ENCODE measurements at places on chromosomes 5 and 9.

DNA sequence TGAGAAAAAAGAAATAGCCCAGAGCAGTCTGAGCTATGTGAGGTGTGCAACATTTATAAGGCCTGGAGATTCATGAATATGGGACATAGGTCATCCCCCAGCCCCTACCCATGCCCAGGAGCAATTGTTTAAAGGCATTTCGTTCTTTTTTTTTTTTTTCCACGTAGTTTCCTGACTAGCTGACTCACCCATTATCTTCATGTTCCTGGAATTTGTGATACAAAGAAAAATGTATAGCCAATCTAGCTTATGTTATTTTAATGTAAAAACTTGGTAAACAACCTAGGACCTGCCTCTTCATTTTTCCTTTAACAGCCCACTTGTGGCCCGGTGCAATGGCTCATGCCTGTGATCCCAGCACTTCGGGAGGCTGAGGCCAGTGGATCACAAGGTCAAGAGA lies 81.3 kb downstream of the OSTF1 start:
- no peak for DNase-seq

DNA sequence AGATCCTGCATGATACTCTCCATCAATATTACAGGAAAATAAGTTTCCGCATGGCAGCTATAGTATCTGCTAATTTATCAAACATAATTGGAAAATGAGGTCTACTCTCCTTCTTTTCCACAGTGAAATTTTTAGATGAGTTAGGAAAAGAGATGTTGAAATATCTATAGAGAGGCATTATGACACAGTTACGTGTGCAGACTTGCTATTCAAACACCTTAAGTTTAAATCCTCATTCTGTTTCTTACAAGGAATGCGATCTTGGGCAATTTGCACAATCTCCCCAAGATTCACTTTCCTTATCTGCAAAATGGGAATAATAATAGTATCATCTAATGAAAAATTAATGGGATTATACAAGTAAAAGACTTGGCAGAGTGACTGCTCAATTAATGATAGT lies 91.7 kb upstream of the SLCO6A1 start:
- no peak for DNase-seq

DNA sequence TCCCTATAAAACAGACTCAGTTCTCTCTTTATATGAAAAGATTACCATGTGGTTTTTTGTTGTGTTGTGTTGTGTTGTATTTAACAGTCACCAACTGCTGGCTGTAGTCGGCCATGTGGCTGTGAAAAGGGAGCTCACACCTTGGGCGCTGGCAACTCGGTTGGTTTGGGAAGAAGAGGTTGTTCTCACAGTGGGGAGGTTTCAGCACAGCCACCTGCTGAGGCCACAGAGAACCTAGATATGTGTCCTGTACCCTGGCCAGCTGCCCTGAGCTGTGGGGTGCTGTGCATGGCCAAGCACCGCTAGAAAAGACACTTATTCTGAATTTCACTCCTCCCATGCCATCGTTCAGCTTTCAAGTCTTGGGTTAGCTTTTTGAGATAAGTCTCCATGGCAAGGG lies 58.8 kb downstream of the SYK start:
- no peak for DNase-seq

- DNase-seq: no peak
Observed at GRCh38 chr5:2293906-2294305, 411.2 kb upstream of the IRX4 start.

DNA sequence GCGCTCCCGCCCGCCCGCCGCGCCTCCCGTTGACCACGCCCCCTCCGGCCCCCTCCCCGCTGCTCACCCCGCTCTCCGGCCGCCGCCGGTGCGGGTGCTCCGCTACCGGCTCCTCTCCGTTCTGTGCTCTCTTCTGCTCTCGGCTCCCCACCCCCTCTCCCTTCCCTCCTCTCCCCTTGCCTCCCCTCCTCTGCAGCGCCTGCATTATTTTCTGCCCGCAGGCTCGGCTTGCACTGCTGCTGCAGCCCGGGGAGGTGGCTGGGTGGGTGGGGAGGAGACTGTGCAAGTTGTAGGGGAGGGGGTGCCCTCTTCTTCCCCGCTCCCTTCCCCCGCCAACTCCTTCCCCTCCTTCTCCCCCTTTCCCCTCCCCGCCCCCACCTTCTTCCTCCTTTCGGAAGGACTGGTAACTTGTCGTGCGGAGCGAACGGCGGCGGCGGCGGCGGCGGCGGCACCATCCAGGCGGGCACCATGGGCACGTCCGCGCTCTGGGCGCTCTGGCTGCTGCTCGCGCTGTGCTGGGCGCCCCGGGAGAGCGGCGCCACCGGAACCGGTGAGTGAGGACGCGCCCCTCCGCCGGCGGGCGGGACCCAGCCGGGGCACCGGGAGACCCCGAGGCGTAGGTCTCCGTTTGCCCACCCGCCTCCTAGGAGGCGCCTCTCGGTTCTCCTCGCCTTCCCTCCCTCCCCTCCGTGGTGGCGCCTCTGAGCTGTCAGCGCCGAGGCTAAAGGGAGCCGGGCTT lies at the start of gene VLDLR:
Gene VLDLR (plus strand): TSS at position 66 of the 739 bp plus-strand sequence. CDS start 403 bp downstream, at position 469.
- DNase-seq: peak; percentile 36

- DNase-seq: no peak
Observed at GRCh38 chr5:142772446-142773293, 2.5 kb downstream of the ARHGAP26 start.

DNA sequence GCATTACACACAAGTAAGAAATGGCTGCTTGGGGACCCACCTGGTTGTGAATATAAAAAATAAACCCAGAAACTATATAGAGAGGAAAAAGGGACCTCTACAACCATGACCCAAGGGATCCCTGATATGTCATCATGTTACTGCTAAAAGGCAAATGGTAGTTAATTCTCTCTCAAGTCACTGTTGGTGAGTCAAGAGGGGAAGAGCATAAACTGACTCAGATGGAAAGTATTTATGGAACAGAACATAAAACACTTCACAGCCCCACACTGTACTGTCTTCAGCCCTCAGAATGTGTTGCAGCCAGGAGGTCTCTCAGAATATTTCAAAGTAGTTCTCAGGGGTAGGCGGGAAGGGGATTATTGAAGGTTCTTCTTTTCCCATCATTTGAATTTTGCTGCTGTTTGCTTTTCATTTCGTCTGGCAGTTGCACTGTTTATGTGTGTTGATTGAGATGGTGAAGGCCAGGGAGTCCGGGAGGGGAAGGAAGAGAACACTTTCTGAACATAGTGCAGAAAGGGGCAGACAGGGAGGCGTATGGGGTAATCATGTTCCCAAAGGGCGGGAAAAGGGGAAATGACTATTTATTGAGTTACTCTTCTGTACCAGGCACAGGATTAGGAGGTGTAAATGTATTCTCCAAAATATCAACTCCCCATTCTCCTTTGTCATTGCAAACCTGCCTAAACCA lies 85.5 kb downstream of the TEK start:
- DNase-seq: peak; percentile 47

GRCh38 chr9:82991671-82992070 lies 71.3 kb downstream of the RASEF start:
- no peak for DNase-seq

DNA sequence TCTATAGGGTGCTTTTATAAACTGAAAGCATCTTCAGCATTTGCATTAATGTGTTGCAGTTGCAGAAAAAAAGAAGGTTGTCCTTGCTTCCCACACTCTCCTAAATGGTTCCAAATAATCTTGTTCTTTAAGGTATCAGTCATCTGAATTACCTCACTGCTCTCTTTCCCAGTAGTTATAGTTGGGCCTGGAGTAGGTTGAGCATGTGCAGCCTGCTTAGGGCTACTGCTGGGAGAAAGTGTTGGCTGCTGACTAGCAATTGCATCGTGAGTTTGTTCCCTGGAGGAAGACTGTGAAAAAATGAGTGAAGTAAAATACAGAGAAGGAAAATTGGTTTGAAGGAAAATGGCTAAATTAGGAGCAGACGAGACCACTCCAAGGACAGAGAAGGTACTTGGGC lies 74.5 kb downstream of the PRR16 start:
- no peak for DNase-seq

DNA sequence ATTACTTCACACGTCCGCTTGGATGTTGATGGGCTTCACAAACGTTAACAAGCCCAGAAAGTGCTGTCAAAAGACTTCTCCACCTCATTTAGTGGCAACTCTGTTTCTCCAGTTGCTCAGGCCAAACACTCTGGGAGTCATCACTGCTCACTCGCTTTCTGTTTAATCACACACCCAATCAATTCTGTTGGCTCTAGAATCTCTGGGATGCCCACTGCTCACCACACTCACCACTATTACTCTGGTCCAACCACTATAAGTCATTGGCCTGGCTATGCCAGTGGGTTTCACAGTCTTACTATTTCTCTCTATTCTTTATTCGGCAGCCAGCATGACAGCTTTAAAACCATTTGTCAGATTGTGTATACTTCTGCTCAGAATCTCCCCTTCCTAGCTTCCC lies 163.5 kb downstream of the KDM4C start:
- no peak for DNase-seq

DNA sequence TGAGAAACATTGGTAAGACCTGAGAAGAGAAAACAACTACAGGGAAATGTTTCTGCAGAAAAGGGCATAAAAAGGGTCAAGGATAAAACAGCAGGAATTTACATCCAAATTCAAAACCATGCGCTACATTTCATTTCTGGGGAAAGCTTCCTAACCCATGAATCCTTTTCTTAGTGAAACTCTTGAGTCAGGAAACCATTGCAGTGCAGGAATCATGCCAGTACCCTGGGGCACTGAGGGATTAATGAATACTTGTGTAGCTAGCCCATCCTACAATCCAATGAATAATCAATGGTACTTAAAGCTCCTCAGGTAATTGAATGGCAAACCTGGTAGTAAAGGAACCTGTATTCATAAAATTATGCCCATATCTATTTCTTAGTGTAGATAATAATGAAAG lies 580.5 kb downstream of the TLE1 start:
- no peak for DNase-seq

DNA sequence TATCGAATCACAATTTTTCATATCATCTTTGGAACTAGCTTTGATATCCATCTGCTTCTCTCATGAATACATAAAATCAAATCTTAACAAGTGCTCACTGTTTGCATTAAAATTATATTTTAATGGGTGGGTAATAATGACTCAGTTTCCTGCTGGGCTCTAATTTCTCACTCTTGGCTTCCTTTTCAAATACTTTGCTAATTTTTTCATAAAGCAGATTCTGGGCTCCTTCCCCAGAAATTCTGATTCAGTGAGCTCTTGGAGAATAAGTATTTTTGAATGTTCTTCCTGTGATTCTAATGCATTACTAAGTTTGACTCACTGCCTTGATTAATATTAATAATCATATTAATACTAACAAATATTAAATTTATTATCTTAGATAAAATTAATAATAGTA lies 48.9 kb downstream of the YIPF5 start:
- DNase-seq: no peak

DNA sequence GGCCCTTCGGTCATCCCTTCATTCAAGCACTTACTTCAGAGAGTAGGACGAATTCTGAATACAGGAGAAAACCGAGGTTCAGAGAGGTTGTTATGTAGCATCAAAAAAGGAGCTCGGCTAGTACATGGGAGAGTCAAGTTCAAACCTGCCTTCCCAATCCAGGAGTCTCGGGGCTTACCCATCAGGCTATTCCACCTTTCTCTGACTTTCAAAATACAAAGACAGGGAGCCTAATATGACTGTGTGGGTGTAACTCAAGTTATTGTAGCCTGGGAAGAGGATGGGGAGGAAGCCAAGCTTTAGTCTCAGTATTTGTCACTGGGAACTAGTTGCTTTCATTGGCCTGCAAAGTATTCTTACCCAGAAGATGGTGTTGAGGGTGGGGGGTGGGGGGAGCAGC lies 274.8 kb upstream of the PANK3 start:
- DNase-seq: no peak

- DNase-seq: no peak
Observed at GRCh38 chr5:10600626-10601245, 36.9 kb downstream of the ANKRD33B start.

GRCh38 chr5:24320643-24321042 lies 324.1 kb downstream of the CDH10 start:
- no peak for DNase-seq

DNA sequence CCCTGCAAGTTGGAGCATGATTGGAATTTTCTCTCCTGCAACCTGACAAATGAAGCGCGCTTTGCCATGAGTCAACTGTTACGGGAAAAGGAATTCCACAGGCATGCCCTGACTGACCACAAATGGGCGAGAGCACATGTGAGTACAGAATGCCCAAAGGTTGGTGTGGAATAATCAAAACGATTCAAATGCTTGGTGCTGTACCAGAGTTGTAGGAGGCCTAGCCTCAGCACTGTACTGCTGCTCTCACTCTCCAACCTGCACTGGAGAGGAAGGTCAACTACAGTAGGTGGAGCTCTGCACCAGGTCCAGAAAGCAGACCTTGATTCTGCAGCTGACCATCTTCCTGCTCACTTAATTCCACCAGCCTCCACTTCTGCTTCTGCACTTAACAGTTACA lies 406.9 kb upstream of the ACTBL2 start:
- DNase-seq: peak; percentile 49

DNA sequence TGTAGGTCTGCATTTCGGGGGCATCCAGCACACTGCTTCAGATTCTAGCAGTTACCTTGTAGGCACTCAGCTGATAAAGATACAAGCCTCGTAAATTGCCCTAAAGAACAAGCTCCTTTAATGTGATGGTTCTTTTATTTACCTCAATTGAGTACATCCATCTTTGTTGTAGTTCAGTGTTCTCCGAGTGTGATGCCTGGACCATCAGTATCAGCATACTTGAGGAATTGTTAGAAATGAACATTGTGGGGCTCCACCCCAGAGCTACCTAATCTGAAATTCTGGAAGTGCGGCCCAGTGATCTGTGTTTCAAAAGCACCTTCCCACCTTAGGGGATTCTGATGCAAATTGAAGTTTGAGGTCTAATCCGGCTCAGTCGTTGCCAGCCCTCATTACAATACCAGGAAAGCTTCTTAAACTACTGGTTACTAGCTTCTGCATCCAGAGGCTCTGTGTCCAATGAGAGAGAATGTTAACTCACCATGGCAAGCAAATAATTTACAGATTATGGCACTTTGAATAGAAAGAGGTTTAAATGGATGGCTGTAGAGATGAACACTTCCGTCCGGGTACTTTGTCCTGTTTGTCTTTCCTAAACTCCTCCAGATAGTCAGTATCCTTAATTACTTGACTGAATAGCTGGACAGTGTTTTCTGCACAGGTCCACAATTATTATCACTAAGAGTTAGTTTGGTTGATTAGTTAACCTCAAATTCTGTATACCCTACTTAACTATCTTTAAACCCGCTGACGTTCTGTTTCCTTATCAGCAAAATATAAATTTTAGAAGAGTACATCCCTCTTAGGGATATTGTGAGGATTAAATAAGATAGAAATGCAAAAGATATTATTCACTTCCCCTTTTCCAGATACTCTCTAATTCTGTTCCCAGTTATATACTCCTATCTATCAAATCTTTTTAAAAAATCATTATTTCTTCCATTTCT lies 47.9 kb downstream of the RAI14 start:
- no peak for DNase-seq

- no peak for DNase-seq
Observed at GRCh38 chr5:27266184-27266583, 227.8 kb upstream of the CDH9 start.

All from H54 (cell line).